NCI-H1417 (cell line): ENCODE measurements at places on chromosomes 1 and 21.
A peak's percentile ranks its signal among the peaks of the same experiment; 100 is the strongest.

DNA sequence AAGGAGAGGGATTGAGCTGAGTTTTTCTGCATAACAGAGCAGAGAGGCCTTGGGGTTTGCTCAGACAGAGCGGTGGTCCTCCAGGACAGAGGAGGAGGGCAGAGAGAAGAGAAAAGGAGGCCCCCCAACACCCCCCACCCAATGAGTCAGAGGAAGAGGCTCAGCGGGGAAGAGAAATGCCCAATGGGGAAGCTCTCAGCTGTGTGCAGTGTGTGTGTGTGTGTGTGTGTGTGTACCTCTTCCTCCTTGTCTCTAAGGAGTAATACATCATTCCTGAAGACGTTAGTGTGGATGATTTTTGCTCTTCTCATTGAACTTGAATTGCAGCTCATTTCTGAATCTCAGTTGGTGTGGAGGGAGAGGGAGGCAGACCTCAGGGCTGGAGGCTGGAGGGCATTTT lies 8.7 kb downstream of the TMPRSS3 start:
- no peak for DNase-seq

GRCh38 chr1:50289495-50289894 lies 133.7 kb downstream of the DMRTA2 start:
- DNase-seq, result no peak

DNA sequence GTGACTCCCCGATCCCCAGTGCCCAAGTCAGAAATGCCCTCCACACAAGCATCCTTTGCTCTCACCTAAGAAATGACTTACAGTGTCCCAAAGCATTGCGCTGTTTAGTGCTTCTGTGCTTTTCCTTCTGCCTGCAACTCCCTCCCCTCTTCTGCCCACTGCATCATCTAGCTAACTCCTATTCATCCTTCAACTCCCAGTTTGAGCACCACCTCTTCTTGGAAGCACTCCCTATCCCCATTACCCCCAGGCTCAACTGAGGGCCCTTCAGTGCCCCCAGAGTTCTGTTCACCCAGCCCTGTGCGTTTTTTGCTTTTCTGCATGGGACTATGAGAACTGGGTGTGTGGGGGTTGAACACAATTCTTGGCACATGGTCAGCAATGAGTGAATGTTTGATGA lies 10.0 kb downstream of the KCNQ4 start:
- DNase-seq, result no peak

GRCh38 chr1:44919400-44919799 lies 67.0 kb downstream of the EIF2B3 start:
- DNase-seq, result no peak

GRCh38 chr1:80305466-80305865 lies 1298.9 kb upstream of the ADGRL4 start:
- DNase-seq, result no peak

GRCh38 chr1:245869847-245870246 lies 637.2 kb downstream of the SMYD3 start:
- DNase-seq, result peak; percentile 10

- DNase-seq, result no peak
Measured at GRCh38 chr21:27301220-27301619, 334.3 kb upstream of the ADAMTS5 start.

GRCh38 chr1:218617986-218618385 lies 272.9 kb downstream of the TGFB2 start:
- DNase-seq, result no peak

GRCh38 chr1:173224949-173225348 lies 17.8 kb upstream of the TNFSF4 start:
- no peak for DNase-seq
